CD4-positive, alpha-beta T cell treated with Interleukin-21 for 1 hour (primary cell): ENCODE measurements at places on chromosomes 3 and 15.

DNA sequence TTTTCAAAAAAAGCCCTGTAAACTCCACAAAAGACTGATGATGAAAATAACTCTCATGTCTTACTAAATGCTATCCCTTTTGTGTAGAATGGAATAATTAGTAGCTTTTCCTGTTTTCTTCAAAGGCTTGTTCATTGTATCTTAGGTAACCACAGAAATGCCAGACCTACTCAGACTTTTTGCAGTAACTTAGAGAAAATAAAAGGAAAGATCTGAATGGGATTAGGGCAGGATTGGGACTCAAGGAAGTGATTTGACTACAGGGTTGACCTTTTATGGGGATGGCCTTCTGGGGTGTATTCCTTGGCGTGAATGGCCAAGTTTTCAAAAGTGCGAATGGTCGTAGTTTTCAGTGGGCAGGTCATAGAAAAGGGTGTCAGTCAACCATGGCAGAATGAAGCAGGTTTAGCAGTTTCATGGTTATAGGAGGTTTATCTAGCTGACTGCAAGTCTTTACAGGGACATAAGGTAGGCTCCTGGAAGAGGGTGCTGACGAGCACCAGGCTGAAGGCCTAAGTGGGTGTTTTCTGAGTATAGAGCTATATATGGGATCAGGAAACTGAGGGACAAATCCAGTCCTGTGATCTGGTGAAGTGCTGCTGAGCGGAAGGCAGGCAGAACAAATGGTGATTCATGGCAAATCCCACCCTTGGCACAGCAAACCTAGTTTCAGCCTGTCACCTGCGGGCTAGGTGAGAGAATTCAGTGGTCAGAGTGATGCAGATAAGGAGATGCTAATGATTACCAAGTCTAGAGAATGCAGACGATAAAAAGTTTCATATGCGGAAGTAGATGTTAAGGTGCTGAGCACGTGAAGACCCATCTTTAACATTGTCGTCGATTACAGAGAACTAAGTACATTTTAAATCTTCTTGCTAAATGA, 46.4 kb downstream of the IL1RAP start:
- no peak for DNase-seq

GRCh38 chr3:129277829-129278271, 820 bp upstream of the HMCES start:
- DNase-seq = no peak

DNA sequence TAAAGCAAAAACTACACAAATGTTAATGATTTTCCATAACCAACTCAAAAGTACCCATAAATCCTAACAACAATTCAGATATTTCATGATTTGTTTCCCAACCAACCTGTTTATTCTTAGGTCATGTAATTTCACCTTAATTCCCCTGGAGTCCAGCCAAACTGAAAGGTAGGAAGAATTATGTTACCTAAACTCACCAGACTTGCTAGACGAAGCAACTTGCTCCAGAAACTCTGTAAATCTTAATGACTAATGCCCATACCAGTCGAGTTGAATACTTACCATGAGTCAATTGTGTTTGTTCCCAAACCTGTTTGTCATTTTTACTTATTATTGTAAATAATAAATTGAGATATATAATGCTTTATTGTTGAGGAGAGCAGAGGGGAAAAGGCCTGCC, 1030.0 kb downstream of the TBL1XR1 start:
- DNase-seq = no peak

GRCh38 chr15:100005715-100006114, 272.5 kb upstream of the LYSMD4 start:
- no peak for DNase-seq

DNA sequence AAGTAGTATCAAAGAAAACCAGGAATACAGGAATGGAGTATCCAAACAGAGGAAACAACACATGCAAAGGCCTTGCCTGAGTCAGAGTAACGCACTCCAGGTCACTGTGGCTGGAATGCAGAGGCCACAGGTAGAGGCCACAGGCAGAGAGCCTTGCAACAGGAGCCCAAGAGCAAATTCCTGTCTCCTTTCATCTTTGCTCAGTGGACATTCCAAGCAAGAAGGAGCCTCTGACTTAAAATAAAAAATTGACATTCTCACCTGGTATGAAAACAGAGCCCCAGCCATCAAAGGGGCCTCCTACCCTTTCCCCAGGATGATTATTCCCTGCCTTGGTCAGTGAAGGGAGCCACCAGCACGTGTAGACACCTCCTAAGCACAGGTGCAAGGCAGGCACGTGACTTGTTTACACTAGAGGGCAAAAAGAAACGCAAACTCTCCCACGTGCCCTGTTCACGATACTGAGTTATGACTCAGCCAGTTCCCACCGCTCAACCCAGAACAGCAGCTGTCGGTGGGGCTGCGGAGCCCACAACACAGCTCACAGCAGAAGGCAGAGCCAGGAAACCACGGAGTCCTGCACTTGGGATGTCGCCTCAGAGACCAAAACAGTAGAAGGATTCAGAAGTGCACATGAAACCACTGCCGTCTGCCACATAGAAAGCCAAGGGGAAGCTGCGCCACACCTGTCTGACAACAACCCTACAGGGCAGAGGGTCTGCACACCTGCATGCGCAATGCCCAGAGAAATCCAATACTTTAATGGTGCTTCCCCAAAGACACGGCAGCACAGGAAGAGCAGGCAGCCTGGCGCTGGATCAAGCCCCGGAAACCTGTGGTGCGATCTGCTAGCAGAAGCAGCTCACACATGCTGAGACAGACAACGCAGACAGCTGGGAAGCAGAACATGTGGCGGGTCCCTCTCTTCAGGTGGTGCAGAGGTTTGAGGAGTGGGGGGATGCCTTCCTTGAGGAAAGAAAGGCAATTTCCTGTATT, 52.1 kb downstream of the ITGB5 start:
- peak; percentile 47 for DNase-seq

DNA sequence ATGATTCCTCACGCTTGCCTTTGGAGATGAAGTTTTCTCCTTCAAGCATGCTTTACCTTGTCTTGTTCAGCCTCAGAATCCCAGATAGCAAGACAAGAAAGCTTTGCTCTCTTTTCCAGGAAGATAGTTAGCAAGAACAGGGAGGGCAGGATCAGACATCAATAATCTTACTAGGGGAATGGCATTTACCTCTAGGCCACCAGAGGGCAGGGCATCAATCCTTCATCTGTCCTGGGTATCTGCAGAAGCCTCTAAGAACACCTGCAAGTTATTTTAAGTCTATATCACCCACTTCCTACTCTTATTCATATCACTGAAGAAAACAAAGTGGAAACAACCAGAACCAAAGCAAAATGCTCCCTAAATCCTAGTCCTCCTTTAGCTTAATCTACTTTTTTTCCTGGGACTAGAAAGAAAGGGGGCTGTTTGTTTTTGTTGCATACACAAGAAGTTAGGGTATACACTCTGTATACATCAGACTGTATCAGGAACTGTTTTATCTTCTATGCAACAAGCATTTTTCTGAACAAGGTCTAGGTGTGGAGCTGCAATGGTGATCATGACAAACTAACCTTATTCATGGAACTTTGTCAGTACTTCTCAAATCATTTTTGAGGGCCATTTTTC, 862.5 kb downstream of the CADM2 start:
- DNase-seq = no peak

DNA sequence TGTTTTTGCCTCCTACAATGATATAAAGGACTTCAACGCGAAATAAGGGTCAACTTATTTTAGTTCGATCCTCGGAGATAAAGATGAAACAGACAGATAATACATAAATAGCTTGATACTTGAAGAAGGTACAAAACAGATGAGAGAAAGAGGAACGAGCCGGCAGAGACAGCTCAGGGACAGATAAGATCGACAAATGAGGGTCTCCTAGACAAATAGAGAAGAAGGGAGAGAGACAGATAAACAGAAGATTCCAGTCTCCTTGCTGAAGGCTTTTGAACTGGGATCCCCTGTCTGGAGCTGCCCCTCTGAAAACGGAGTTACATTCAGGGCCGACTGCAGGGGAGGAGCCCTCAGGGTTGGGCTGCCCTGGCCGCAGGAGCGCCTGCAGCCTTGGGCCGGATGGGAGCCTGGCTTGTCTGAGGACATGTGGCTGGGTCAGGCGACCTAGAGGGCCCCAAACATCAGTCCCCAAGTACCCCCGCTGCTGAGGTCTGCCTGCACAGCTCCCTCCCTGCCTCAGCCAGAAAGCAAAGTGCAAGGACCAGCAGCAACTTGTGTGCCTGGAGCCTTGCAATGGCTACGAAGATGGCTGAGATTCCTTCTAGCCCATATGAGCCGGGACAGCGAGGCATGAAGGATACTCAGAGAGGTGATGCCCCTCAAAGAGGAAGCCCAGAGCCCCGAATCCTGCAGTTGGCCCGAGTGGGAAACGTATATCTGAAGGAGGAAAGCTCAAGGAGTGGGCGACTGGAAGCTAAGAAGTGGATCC, 926 bp upstream of the SKOR1 start:
- DNase-seq = no peak

DNA sequence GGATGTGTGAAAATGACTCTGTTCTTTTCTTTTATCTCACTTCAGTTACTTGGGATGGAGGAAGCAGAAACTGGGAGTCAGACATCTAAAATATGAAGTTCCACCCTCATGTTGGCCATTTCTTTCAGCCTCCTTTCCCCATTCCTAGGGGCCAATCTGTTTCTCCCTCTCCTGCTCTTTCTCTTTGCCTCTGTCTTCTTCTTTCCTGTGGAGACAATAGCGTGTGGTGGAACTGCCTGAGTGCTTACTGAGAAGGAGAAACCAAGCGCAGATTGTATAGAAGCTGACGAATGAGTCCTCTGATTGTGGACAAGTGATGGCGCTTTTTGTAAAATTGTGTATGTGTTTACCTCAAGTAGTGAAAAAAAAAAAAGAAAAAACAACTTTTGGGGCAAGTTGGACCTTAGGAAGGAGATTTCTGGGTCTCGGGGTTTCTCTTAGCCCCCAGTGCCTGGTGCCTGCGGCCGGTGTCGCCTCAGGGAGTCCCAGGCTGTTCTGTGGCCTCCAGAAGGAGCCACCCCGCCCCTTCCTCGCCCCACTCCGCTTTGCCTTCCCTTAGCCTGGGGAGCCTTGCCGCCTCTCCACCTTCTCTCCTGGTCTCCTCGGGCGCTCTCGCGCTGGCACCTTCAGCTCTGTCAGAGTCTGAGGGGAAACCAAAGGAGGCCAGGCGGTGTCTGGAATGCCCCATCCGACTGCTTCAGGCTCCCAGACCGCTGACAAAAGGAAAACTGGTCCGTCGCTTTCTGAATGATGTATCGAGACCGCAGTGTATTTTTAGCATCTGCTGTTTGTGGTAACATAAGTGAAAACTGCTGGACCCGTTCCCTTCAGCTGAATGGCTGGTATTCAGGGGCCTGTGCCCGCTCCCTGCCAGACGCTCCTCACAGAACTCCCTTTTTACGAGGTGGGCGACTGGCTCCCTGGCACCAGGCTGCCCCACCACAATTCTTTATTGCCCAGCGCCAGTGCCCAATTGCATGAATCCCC, 30.1 kb downstream of the SCG5 start:
- DNase-seq = no peak

GRCh38 chr3:32596282-32596908, 25.7 kb upstream of the DYNC1LI1 start:
- no peak for DNase-seq
